Astrocyte of the cerebellum (primary cell): ENCODE measurements at places on chromosomes 6 and 20.
A peak's percentile ranks its signal among the peaks of the same experiment; 100 is the strongest.

- no peak for DNase-seq
These were observed 23.7 kb upstream of the PSMF1 start for GRCh38 chr20:1094751-1095150.

- DNase-seq = no peak
These were observed 26.3 kb downstream of the ALDH5A1 start for GRCh38 chr6:24520929-24521546.

DNA sequence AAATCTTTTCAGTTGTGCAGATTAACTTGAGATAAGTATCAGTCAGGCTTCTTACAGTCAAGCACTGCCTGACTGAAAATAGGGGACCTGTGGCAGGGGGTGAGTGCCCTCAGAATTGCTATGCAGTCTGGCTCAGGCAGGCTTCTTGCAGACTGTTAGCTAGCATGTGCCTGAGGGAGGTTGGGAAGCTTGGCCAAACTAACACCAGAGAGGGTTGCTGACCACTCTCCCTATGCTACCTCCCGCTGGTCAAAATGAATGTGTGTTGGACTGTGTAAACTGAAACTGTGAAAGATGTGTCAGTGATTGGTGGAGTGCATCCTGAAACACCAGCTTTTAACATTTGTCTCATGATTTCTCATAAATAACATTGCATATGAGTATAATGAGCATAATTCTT is 622.3 kb upstream of the IMPG1 start:
- DNase-seq = no peak

GRCh38 chr6:5302995-5303622 is 41.8 kb downstream of the FARS2 start:
- DNase-seq = peak; percentile 9

- DNase-seq = no peak
These were observed 354.6 kb upstream of the FLRT3 start for GRCh38 chr20:14691994-14692393.

DNA sequence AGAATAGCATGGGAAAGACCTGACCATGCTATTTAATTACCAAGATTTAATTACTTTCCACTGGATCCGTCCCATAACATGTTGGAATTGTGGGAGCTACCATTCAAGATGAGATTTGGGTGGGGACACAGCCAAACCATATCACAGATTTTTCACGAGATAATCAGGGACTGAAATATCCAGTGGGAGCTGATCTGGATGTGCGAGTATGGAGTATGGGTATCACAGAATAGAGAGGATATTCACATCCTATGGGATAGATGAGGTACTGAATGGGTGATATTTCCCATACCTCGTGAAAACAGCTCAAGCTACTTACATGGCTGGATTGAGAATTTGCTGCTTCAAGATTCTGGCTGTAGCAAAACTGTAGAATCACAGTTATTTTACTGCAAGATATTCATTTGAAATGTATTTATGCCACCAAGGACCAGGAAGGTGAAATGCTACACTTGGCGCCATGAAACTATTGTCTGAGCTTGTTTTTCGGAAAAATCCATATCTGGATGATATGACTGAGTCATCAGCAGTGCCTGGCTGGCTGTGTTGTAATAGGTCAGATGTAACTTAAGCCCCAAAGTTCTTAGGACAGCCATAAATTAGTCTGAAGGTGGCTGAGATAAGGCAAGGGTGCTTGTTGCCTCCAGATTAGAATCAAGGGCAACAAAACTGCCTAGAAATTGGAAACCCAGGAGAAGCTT is 29.8 kb downstream of the KCNS1 start:
- no peak for DNase-seq

DNA sequence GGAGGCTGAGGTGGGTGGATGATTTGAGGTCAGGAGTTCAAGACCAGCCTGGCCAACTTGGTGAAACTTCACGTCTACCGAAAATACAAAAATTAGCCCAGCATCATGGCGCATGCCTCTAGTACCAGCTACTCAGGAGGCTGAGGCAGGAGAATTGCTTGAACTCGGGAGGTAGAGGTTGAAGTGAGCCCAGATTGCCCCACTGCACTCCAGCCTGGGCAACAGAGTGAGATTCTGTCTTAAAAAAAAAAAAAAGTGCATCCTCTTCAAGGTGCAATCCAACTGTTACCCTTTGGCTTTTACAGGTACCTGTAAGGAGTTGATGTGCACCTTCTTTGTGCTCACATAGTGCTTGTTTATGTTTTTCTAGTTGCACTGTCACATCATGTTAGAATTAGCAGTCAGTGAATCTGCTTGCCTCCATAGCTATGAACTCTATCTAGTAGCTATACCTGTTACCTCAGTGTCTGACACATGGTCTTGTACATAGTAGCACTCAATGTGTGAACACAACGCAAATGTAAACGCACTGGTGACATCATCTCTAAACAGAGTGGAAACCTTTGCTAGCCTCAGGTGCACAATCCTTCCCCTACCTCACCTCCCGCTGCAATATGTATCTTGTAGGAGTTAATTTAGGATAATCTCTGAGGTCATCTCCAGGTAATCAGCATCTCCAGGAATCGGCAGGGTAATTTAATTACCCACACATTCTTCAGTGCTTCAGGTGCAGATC is 9.7 kb downstream of the MSH5 start:
- DNase-seq = no peak

DNA sequence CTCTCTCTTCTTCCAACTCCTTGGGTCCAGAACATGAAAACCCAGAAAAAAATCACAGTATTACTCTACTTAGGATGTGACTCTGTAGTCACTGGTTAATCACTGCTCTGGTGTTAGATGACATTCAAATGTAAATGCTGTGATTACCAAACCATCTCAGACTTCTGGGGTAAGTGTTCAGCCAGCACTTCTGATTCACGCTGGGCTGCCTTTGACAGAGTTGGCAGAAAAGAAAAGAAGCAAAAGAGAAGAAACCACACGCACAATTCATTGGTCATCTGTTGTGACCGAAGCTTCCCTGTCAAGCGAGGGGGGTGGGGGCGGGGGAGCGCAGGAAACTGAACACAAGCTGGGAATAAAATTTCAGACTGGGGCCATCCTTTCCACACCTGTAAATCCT is 82.7 kb downstream of the PSMG4 start:
- peak; percentile 93 for DNase-seq

DNA sequence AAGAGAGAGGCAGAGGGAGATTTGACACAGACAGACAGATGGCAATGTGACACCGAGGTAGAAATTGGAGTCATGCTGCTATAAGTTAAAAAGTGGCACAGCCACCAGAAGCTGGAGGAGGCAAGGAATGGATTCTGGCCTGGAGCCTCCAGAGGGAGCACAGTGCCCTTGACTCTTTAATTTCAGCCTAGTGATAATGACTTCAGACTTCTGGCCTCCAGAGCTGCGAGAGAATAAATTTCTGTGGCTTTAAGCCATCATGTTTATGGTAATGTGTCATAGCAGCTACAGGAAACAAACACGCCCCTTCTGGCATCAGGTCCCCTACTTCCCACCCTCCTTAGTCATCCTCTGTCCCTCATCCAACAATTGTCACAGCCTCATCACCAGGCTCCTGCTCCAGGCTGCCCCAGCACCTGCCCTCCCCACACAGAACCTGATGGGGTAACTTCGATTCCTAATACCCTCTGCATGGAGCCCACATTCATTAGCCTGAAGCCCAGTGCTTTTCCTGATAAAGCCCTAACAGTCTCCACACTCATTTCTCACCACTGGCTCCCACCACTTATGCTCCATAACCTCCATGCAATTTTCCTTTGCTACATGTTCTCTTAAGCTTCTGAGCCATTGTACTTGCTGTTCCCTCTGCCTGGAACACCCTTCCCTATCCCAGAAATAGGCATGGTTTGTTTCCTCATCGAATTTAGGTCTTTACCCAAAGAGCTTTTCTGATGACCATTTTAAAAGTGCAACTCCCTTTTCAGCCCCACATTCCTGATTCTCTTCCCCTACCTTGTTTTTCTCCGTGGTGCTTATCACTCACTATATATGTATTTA is 69.7 kb upstream of the TOX2 start:
- DNase-seq = peak; percentile 94

GRCh38 chr6:29925727-29926412 is 16.5 kb upstream of the HLA-A start:
- no peak for DNase-seq
